ENCODE measurements at places on chromosomes 16 and 17. TPM values are rescaled to one million over a fixed set of nuclear protein-coding genes. Genes with fewer than 3 reads are reported as not detected.

- no peak for DNase-seq
These were observed 331.9 kb downstream of the SEC14L1 start for GRCh38 chr17:77472468-77473310.

Gene FZD2
- 12.1 TPM for total RNA-seq

DNA sequence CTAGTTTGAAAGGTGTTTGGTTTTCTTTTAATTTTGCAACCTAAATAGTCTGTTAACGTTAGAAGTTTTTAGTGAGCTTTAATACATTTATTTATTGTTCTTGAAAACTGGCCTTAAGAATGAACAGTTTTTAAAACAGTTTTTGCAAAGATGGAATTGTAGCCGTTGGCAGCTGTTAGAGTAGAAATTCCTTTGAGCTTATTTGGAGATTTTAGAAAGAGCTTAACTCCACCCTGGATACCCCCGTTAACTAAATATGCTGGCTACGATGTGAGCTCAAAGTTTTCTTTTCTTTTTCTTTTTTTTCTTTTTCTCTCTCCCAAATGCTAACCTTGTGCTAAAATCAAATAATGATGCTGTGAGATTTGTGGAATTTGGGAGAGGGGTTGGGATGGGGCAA lies 75.2 kb downstream of the COX10 start:
- DNase-seq, result no peak

DNA sequence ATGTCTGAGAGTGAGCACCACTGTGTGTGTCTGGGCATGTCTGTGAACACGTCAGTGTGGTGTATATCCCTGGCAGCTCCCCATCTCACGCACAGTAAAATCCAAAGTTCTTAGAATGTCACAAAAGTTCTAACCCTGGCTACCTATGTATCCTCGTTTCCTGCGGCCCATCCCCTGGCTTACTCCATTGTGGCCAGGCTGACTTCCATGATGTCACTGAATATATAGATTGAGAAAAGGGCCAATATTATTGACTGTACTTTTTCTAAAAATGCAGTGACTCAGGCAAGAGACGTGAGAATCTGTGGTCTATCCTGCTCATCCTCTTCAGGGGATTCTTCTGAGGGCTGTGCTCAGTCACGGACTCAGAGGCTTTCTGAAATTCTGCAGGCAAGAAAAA lies 963 bp upstream of the METTL22 start:
- DNase-seq, result no peak

DNA sequence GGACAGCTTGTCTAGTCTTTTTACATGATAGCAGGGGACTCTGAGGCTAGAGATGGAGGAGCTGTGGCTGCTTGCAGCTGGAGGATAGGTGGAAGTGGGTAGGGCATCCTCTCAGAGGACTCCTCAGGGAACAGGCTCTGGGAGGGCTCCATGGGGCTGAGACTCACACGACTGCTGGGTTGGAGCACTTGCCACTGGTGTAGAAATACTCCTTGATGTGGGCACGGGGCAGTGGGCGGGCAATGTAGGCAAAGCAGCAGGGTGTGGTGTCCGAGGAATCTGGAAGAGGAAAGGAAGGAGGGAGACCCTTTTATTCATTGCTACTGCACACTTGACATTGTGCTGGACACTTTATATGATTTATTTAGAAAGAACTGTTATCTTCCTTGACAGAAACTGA lies 1.8 kb downstream of the CCL5 start:
- DNase-seq, result no peak

DNA sequence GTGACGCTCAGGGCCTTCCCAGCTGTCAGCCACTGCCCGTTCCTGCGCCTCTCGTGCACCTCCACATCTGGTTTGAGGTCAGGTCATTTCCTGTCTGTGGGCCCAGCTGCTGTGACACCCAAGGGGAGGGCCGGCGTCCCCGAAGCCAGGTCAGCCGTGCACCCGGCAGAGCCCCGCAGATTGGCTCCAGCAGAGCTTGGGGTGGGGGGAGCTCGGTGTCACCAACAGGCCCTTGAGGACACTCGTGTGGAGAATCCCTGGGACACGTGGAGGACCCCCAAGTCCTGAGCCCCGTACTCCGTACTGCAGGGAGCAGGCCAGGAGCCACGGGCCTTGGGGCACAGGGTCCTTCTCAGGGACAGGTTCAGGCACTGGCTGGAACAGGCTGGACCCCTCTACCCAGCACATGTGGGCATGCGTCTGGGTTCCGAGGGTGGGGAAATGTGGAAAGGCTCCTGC lies 4.8 kb downstream of the SPATA2L start:
- peak; percentile 73 for DNase-seq

- peak; percentile 30 for DNase-seq
These were observed 825 bp downstream of the METTL9 start for GRCh38 chr16:21600031-21600773.

DNA sequence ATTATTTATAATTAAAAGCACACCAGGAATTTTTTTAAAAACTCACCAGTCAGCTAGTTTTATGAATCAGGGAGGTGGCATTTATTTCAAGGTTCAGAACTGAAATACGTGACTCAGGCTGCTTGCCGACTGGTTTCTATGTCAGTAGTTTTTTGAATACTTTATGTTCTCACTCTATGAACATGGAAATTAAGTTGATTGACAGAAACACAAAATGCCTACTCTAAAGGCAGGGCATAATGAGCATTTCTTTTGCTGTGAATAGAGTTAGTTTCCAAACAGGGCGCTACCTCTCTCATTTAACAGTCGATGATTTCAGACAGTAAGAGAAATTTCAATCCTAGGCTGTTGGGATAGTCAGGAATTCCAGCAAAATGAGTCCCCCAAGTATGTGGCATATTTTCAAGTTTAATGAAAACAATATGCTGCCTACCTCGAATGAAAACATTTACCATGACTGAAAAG lies 6.7 kb downstream of the HS3ST3B1 start:
- DNase-seq, result no peak

DNA sequence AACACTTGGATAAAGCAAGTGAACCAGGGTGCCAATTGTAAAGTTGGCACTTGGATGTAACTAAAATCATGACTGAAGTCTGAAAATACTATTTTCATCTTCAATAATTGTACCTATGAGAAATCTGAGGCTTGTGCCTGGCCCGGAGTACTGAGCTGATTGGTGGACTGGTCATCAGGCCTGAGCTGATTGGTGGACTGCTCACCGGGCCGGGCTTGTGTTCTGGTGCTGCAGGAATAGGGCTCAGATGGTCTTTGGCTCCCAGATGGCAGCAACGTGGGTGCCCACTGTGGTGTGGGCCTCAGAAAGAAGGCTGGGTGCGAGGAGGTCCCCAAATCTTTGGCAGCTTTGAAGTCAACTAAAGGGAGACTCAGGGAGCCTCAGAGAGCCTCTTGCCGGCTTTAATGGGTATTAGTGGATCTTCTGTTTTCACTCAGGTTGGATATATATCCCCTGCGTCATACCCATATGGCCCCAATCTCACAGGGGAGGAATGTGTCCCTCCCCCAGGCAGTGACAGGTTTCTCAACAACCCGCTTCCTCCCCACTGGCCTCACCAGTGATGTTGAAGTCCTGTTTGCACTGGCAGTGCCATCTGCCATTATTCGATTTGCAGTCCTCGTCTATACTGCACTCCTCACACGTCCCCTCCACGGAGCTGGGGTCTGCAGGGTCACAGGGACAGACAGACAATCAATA lies 4.7 kb downstream of the UMOD start:
- DNase-seq, result no peak

Gene SRL
- 0.82 TPM for total RNA-seq

DNA sequence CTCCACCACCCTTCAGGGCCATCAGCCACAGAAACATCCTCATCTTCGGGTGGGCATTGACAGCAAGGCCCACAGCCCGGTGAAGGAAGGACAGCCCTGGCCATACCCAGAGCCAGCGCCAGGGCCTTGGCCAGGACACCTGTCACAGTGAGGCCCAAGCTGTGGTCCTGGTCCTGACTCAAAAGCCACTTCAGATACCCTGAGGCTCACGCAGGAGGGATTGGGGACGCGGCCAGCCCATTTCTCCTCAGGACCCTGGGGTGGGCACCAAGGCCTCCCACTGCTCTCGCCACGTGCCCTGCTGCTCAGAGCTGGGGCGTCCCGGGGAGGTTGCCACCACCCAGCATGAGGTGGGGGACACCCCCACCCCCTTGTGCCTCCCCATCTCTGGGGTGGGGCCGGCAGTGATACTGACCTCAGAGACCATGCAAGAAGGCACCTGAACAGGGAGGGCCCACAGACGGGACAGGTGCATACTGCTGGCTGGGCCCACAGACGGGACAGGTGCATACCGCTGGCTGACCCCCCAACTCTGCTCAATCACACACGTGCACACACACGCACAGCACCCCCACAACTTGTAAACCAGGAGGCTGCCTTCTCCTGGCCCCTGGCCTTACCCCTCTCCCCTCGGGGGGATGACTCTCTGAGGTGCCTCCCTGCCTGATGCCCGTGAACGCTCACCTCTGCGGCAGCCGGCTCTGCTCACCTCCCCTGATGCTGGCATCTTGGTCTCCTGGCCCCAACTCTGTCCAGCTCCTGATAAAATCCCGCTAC lies 14.2 kb downstream of the SLC7A5 start:
- DNase-seq, result no peak

Gene ST3GAL2
- 35.1 TPM for total RNA-seq

DNA sequence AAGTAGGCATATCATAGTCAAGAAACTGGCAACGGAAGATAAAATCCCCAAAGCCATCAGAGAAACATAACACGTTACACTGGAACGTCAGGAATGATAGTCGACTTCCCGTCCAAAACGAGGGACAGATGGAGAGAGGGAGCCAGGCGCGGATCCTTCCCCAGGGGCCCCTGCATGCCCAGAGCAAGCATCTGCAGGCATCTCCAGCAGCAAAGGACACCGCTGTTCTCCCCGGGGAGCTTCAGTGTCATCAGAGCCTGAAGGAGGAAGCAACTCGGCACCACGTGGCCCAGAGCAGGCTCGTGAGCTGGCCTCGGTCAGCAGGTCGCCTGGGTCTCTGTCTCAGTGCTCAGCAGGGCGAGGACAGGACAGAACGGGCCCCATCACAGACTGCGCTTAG lies 50.1 kb downstream of the LMF1 start:
- DNase-seq, result no peak

DNA sequence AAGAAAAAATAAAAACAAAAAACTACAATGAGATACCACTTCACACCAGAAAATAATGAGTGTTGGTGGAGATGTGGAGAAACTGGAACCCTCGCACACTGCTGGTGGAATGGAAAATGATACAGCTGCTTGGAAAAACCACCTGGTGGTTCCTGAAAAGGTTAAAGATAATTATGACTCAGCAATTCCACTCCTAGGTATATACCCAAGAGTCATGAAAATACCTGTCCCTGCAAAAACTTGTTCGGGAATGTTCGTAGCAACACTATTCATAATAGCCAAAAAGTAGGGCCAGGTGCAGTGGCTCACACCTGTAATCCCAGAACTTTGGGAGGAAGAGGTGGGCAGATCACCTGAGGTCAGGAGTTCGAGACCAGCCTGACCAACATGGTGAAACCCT lies 8.1 kb upstream of the ITGAE start:
- no peak for DNase-seq

Gene NOTUM
- 1.0 TPM for total RNA-seq

Gene RPH3AL
- 57.1 TPM for total RNA-seq

- DNase-seq, result no peak
These were observed 27.3 kb downstream of the RPRML start for GRCh38 chr17:46951706-46952105.

DNA sequence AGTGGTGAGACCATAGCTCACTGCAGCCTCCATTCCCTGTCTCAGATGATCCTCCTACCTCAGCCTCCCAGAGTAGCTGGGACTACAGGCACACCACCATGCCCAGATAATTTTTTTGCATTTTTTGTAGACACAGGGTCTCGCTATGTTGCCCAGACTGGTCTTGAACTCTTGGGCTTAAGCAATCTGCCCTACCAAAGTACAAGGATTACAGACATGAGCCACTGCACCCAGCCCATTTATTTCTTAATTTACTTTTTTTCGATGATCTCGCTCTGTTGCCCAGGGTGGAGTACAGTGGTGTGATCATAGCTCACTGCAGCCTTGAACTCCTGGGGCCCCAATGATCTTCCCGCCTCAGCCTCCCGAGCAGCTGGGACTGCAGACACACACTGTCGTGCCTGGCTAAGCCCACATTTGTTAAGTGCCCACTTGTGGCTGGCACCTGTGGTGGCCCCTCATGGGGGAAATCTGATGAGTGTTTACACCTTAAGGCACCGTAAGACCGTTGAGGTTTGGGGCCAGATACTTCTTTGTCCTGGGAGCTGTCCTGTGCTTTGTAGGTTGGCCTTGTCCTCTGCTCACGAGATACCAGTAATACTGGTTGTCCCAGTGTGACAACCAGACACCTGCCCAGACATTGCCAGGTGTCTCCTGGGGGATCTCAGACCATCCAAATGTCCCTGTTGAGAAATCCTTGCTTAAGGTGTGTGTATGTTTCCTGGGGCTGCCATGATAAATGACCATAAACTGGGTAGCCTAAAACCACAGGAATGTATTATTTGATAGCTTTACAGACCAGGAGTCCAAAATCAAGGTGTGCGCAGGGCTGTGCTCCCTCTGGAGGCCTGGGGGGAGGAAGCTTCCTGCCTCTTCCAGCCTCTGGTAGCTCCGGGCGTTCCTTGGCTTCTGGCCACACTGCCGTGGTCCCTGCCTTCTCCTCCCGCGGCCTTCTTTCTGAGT lies 141.4 kb upstream of the GSE1 start:
- DNase-seq, result no peak

Data from left lung (tissue), 14 donors.